Stimulated activated effector memory CD8-positive, alpha-beta T cell treated with anti-CD3 and anti-CD28 coated beads, Interleukin-12 subunit alpha, Interleukin-12 subunit beta, amount 100 ng/mL, for 72 hours (primary cell): ENCODE measurements at places on chromosomes 2 and 18.
A peak's percentile ranks its signal among the peaks of the same experiment; 100 is the strongest.

DNA sequence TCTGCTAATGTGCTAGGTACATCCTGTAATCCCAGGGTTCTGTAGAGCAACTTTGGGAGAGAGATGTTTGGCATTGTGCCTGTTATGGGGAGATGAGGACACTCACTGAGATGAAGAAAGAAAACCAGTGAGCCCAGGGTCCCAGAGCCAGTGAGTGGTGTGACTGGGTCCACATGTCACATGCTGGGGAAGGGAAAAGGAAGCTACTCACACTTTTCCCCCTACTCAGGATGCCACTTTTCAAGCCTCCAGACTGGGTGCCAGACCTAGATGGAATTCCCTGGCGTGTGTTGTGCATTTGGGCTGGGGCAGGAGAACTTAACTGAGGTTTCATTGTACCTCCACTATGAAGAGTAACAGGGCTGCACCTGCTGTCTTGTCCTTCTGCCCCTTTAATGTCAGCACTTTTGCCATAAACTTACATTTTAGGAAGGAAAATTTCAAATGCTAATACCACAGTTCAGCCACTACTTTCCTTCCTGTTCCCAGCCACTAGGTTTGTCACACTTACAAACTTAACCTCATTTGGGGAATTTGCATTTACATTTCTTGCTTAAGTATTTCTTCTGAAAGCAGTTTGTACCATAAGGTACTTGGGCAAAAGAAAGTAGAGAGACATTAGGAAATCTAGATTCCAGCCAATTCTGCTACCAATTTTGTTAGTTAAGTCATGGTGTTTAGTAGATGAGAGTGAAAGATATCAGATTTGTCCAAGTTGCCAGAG, 10.2 kb downstream of the INSIG2 start:
- no peak for DNase-seq

DNA sequence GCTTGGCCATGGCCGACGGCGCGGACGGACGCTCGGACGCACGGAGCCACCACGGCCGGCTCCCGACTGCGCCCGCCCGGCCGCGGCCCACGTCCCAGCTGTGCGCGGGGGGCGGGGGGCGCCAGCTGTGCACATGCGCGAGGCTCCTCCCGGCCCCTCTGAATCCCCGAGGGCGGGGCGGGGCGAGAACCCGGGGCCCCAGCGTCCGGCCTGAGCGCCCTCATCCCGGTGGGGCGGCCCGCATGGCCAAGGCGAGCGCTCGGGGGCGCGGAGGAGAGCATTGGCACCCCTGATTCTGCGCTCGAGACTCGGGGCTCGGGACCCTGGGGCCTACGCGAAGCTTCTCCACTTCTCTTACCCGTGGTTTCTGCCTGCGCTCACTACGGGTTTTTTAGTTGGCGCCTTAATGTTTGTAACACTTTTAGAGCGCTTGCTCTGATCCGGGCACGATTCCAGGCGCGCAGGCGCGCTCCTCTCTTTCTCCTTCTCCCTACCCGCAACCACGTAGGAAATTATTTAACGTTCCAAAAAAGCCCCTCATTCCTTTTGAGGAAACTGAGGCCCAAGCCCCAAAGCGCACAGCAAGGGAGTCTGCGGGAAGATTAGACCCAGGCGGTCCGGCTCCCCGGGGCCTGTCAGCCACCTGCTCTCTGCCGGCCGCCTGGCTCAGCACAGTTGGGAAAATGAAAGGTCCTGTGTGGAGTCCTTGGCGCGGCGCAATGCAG, at the start of gene PXDN:
PXDN (minus strand) TSS at position 70 of the 725 bp plus-strand sequence; CDS start at position 10, 60 bp downstream.
- no peak for DNase-seq

- DNase-seq = peak; percentile 66
Measured at GRCh38 chr2:96485751-96486651, 19.2 kb downstream of the NEURL3 start.

DNA sequence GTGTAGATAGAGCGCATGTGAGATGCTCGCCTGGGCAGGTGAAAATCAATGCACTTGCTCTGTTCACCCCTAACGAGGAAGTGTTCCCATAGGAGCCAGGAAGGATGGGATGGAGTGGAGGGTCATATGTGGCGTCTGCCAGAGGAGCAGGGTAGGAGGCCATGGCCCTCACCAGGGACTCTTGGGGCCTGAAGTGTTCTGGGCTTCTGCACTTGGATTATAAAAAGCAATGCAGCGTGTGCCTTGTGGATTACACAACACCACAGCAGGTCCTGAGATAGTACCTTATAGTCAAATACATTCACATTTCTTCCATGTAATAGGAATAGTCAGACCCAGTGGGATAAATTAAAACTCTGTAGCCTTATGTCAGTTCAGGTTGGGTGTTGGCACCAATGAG, 100.1 kb downstream of the CABLES1 start:
- DNase-seq = no peak

DNA sequence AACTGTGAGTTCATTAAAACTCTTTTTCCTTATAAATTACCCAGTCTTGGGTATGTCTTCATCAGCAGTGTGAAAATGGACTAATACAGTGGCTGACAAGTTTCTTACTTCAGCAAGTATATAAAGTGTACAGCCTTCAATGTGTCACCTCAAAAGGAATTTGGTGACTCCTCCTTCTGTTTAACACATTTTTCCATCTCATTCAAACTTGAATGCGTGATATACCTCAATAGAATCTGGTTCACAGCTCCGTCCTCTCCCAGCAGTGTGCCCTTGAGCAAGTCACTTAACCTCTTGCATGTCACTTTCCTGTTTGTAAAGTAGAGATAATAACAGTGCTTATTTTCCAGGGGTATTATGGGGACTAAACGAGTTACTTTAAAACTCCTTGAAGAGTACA, 159.6 kb downstream of the CCBE1 start:
- no peak for DNase-seq

DNA sequence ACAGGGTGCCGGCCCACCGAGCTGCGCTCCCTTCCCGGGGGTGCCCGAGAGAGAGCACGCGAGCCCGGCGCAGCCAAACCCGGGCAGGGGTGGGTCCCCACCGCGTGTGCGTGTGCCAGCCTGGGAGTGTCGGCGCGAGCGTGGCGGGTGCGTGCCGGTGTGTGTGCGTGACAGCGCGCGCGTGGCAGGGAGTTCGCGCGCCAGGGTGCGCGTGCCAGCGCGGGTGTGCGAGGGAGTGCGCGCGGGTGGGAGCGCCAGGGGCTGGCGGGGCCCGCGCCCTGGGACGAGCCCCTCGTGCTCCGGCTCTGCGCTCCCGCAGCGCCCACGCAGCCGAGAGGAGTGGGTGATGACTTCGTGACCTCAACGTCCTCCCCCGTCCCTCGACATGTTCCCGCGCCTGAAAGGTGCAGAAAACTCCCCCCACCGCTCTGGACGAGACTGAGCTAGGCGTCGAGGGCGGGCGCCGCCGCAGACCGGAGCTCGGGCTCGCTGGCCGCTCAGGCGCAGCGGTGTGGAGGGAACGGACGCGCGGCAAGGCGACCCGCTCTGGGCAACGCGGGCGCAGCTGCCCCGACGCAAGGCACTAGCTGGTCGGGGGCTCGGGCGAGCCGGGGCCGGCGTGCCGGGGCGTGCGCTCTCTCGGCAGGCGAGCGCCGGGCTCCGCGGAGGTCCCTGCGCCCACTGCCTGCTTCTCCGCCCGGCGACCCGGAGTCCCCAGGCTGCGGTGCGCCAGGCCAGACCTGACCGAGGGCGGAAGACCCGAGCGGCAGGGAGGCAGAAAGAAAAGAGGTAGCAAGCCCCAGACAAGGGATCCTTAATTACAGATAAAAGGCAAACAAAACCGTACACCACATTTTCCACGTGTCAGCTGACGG, 582.8 kb downstream of the ZEB2 start:
- DNase-seq = peak; percentile 40

- no peak for DNase-seq
Measured at GRCh38 chr18:38635709-38636430, 1070.3 kb upstream of the CELF4 start.

- DNase-seq = no peak
Measured at GRCh38 chr2:215517391-215517790, 81.5 kb upstream of the FN1 start.

GRCh38 chr18:80074697-80075096, 34.4 kb upstream of the ADNP2 start:
- DNase-seq = no peak

DNA sequence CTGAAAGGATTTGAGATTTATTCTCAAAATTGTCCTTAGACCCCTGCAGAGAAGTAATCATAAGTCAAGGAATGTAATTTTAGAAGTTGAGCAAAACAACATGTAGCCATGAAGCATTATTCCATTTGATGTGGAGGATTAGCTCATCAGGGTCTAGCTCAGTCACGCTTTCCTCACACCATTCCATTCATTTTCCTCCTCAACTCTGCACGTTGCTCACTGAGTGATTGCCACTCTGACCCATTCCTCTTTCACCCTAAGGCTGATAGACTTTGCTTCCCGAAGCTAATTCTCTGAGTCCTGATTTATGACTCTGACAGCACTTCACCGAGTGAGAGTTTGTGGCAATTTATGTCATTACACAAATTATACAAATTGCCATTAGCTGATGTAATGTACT, 820.6 kb upstream of the PIK3C3 start:
- no peak for DNase-seq

DNA sequence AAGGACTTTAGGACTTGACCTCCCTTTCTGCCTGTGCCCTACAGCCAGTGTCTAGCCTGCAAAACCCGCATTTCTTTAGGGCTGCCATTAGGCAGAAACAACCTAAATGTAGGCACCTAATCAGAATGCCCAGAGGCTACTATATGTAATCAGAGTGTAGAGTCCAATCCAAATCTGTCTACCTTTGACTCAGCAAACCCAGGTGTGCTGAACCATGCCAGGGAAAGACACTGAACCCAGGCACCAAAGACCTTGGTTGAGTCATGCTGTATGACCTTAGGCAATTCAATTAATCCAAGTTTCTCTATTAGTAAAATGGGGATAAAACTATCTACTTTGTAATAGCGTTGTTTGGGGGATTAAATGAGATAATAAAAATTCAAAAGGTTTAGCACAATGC, 20.7 kb downstream of the CAPN14 start:
- DNase-seq = no peak

- no peak for DNase-seq
Measured at GRCh38 chr2:95390272-95390880, 12.1 kb upstream of the FAHD2A start.

DNA sequence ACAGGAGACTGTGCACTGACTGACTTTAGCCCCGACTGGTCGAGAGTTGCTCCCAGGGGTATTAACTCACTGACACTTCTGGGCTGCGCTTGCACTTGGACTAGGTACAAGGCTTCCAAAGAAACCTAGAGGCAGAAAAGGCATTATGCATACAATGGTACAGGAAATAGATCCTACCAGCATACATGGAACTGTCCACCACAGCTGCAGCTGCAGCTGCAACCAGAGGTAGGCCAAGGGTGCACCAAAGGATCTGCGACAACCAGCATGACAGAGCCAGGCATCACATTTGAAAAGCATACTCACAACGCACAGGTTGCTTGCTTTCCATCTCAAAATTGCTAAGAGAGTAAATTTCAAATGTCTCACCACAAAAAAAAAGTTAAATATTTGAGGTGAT, 22.6 kb upstream of the PGAP1 start:
- no peak for DNase-seq

- DNase-seq = no peak
Measured at GRCh38 chr2:237529452-237530402, 36.6 kb upstream of the PRLH start.

DNA sequence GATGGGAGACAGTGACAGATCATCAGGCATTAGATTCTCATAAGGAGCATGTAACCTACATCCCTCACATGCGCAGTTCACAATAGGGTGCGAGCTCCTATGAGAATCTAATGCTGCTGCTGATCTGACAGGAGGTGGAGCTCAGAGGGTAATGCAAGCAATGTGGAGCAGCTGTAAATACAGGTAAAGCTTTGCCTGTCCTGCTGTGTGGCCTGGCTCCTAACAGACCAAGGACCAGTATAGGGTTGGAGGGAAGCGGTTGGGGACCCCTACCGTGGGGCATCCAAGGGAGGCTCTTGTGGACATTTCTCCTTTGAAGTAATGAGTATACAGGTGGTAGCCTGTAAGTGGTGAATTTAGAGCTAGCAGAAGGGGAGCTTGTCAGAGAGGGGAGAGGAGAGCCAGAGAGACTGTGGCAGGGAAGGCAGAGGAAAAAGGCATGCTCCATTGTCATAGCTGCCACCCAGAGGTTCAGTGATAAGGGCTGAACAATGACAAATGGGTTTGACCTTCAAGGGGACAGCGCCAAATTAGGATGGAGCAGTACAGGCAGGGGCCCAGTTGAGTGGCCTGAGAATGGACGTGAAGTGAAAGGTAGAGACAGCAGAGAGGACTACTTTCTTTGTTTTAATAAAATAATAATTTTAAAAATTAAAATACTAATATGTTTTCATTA, 15.2 kb upstream of the TMBIM1 start:
- no peak for DNase-seq

DNA sequence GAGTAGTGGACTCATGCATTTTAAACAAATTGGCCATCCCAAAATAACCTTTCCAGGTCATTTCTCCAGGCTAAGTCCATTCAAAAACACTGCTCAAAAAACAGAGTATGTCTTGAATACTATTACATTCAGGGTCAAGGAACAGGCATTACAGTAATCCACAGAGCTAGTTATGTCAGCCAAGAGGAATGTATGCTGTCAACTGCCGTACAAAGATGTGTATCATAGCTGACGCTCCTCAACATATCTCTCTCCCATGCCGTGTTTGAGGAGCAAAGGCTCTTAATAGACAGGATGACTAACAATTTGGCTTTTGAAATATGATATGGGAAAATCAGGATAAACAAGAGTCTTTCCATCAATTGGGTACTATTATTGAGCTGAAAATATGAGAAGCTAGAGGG, 68.8 kb upstream of the KCTD1 start:
- no peak for DNase-seq

DNA sequence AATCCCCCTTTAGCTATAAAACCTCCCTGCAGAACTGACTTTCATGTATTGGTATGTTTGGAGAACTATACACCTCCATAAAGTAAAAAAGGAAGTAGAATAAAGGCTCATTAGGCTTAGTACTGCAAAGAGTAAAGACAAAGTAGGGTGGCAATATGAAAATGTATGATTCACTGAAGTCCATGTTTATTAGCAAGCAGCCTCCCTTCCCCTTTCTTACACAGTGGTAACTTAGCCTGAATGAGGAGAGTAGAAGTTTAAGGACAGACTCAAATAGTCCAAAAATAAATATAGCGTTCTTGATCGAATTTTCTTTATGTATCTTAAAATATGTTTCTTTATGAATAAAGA, 1.5 kb downstream of the ZNF804A start:
- DNase-seq = no peak
